ENCODE measurements at places on chromosomes 5 and 9. TPM values are rescaled to one million over a fixed set of nuclear protein-coding genes. Genes with fewer than 3 reads are reported as not detected.
A peak's percentile ranks its signal among the peaks of the same experiment; 100 is the strongest.

DNA sequence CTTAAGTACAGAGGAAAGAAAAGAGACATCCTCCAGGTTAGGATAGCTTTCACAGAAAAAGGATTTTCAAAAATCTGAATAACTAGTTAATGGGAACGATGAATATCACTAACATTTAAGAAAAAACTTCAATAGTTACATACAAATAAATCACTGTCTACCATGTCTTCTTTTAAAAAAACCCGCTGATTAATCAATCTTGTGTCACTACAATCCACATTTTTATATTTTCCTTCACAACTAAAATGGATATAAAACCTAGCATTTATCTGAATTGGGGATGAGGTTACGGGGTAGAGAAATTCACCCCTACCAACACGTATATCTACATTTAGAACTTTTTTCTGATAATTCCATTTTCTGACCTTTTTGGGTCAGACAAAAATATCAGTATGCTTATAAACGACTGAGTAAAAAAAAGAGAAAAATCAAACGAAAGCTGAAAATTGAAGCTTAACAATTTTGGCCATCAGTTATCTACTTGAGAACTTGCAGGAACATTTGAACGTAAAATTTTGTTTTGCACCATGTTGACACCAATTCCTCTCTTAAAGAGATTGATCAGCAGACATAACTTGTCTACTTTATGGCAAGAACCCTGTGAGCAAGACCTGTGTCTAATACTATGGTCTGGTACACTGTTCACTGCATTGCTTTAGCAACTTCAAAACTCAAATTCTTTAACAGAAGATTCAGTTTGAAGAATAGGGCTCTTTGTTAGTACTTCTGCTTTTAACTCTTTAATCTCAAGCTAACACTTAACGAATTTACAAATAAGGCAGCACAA lies 4.8 kb downstream of the NR3C1 start:
- H3K4me1 ChIP-seq = peaks cover 76% of the 10 kb centered on the region
- no peaks in the 10 kb centered on the region for H3K27me3 ChIP-seq

PCSK1 gene
- not detected for total RNA-seq

- peaks cover 42% of the 10 kb centered on the region for H3K27me3 ChIP-seq
- no peak overlapping the region for H3K27ac ChIP-seq
- H3K36me3 ChIP-seq = no peaks in the 10 kb centered on the region
- peak overlapping the region; percentile 69 for H3K4me3 ChIP-seq
- DNase-seq = peak; percentile 49
- H3K4me1 ChIP-seq = peaks cover 15% of the 10 kb centered on the region
Measured at GRCh38 chr9:124040186-124040931, 28.8 kb downstream of the LHX2 start.

DNA sequence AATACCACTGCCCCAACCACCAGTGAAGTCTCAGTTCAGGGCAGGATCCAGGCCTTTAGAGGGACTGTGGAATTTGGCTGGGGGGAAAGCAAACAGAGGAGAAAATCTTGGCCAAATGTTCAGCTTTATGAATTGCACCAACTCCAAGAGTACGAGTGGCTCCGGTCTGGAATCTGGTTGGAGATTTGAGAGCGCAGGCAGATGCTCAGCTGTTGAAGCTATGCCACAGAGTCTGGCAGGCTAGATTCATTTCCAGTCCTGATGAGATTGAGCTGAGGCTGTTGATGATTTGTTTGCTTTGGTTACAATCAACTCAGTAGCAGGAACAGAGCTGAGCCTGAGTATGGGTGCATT lies 9.1 kb upstream of the HSPB3 start:
- peaks cover 34% of the 10 kb centered on the region for H3K4me1 ChIP-seq
- H3K27me3 ChIP-seq = peaks cover 1% of the 10 kb centered on the region
- DNase-seq = no peak
- H3K27ac ChIP-seq = no peak overlapping the region

TEK gene
- 3.9 TPM for total RNA-seq

- no peak for DNase-seq
- peaks cover 57% of the 10 kb centered on the region for H3K4me1 ChIP-seq
- H3K4me3 ChIP-seq = no peak overlapping the region
- H3K36me3 ChIP-seq = no peaks in the 10 kb centered on the region
Measured at GRCh38 chr5:77304388-77304787, 93.9 kb downstream of the PDE8B start.

ANKRD34B gene
- total RNA-seq = not detected

GRCh38 chr5:101067429-101067828 lies 164.3 kb upstream of the ST8SIA4 start:
- no peak overlapping the region for H3K27ac ChIP-seq
- no peak for DNase-seq
- no peak overlapping the region for H3K4me3 ChIP-seq
- H3K36me3 ChIP-seq = no peaks in the 10 kb centered on the region
- H3K27me3 ChIP-seq = no peaks in the 10 kb centered on the region

MARVELD2 gene
- 0.21 TPM for total RNA-seq

DNAH5 gene
- total RNA-seq = 1.0 TPM

- H3K4me1 ChIP-seq = no peaks in the 10 kb centered on the region
- H3K4me3 ChIP-seq = no peak overlapping the region
- H3K27ac ChIP-seq = no peak overlapping the region
- DNase-seq = no peak
- H3K36me3 ChIP-seq = no peaks in the 10 kb centered on the region
Measured at GRCh38 chr5:175671013-175671412, 13.1 kb downstream of the HRH2 start.

DNA sequence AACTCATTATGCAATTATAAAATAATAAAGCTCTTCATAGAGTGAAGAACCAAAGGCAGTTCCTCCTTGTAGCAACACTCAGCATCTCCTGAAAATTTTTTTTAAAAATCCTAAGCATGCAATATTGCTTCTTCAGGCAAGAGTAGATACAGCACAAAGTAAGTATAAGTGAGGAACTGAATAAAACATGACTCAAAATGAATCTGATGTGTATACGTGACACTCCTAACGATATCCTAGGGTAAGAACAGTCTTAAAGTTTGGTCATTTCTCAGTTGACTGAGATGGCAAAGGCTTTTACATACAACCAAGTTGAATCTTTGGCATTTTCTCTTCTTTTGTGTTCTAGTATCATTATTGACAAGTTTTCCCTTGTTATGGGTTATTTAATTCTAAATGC lies 41.1 kb upstream of the AOPEP start:
- no peak overlapping the region for H3K27ac ChIP-seq
- H3K27me3 ChIP-seq = peaks cover 10% of the 10 kb centered on the region
- DNase-seq = no peak
- no peak overlapping the region for H3K4me3 ChIP-seq
- peaks cover 19% of the 10 kb centered on the region for H3K4me1 ChIP-seq

- H3K27me3 ChIP-seq = peaks cover 11% of the 10 kb centered on the region
- DNase-seq = no peak
- H3K36me3 ChIP-seq = peaks cover 5% of the 10 kb centered on the region
- H3K4me1 ChIP-seq = no peaks in the 10 kb centered on the region
- no peak overlapping the region for H3K4me3 ChIP-seq
Measured at GRCh38 chr9:95327239-95327865, 9.8 kb upstream of the FANCC start.

DNA sequence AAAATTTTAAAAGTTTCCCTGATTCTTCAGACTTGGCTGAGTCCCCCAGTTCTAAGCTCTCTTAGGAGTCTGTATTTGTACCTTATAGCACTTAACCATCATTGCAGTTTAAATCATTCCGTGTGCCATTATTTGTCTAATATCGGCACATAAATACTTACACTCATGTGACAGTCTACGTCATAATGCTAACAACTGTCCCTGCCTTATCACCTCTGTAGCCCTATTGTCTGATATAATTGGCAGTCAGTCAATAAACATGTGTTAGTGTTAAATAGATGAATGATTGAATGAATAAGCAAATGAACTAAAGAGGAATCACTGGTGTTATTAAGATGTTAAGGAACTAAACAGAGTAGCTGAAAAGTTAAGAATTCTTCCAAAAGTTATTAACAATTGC lies 287.8 kb downstream of the EBF1 start:
- no peaks in the 10 kb centered on the region for H3K27me3 ChIP-seq
- H3K36me3 ChIP-seq = no peaks in the 10 kb centered on the region
- no peak overlapping the region for H3K4me3 ChIP-seq
- no peak overlapping the region for H3K27ac ChIP-seq
- no peak for DNase-seq

- H3K27me3 ChIP-seq = peaks cover 7% of the 10 kb centered on the region
- no peaks in the 10 kb centered on the region for H3K36me3 ChIP-seq
- no peak overlapping the region for H3K4me3 ChIP-seq
- DNase-seq = no peak
- H3K4me1 ChIP-seq = no peaks in the 10 kb centered on the region
- no peak overlapping the region for H3K27ac ChIP-seq
Measured at GRCh38 chr9:107615321-107615720, 125.8 kb upstream of the KLF4 start.

DNA sequence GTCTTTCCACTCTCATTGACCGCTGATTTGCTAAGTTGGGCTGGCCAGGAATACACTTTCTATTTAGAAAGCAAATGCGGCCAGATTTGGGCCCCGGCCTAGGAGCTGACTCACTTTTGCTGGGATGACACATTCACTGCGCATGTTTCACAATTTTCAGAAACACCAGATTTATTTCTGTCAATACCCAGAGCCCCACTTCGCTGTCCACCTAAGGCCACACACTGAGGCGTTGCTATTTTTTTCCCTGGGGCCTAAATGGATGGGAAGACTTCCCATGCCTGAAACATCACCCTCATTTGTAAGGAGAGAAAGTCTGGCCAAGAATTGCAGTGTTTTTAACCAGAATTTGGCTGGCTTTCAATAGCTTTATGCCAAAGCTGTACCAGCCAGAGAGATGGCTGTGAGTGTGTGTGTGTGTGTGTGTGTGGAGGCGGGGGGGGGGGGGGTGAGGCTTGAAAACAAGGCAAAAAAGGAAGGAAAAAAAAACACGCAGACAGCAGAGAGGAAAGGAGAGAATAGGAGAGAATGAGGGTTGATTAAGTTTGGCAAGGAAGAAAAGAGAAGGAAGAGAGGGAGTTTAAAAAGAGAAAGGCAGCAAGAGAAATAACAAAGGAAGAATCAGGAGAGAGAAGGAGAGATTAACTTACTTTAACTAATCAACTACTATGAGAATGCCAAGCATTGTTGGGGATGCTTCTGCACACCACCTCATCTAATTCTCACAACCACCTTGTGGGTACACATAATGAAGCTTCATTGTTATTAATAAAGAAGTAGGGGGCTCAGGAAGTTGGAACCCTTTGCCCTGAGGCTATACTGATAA lies 261.4 kb upstream of the KLF4 start:
- peaks cover 54% of the 10 kb centered on the region for H3K4me1 ChIP-seq
- peak; percentile 98 for DNase-seq
- peak overlapping the region; percentile 66 for H3K4me3 ChIP-seq
- no peaks in the 10 kb centered on the region for H3K36me3 ChIP-seq
- H3K27me3 ChIP-seq = no peaks in the 10 kb centered on the region

ROPN1L gene
- total RNA-seq = 0.52 TPM

ADAMTSL2 gene
- total RNA-seq = not detected

GRCh38 chr5:105849701-105850100 lies 1821.0 kb downstream of the EFNA5 start:
- no peaks in the 10 kb centered on the region for H3K4me1 ChIP-seq
- H3K27me3 ChIP-seq = no peaks in the 10 kb centered on the region
- H3K36me3 ChIP-seq = no peaks in the 10 kb centered on the region
- H3K4me3 ChIP-seq = no peak overlapping the region

DNA sequence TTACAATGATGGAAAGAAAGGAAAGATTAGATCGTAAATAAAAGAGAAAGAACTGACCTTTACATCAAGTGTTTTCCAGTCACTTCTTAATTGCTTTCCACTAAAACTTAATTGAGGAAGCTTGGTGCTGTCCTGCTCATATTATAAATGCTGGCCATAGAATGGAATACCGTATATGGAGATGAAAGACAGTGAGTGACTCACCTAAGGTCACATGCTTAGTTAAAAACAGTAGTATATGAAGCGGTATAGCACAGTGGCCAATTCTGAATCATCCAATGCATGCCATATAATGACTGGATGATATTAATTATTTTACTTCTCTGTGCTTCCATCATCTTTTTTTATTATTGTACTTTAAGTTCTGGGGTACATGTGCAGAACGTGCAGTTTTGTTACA lies 482.4 kb upstream of the SGCD start:
- DNase-seq = no peak
- H3K27ac ChIP-seq = no peak overlapping the region
- no peaks in the 10 kb centered on the region for H3K4me1 ChIP-seq
- no peak overlapping the region for H3K4me3 ChIP-seq
- no peaks in the 10 kb centered on the region for H3K27me3 ChIP-seq

- H3K4me1 ChIP-seq = no peaks in the 10 kb centered on the region
- no peaks in the 10 kb centered on the region for H3K36me3 ChIP-seq
- no peak overlapping the region for H3K27ac ChIP-seq
- no peak overlapping the region for H3K4me3 ChIP-seq
Measured at GRCh38 chr5:76544268-76544926, 78.8 kb downstream of the F2RL2 start.

- no peak for DNase-seq
- H3K27me3 ChIP-seq = no peaks in the 10 kb centered on the region
- H3K4me3 ChIP-seq = no peak overlapping the region
- H3K36me3 ChIP-seq = no peaks in the 10 kb centered on the region
- peaks cover 10% of the 10 kb centered on the region for H3K4me1 ChIP-seq
Measured at GRCh38 chr9:26033336-26033735, 355.1 kb upstream of the TUSC1 start.

CCNJL gene
- not detected for total RNA-seq

All from HFFc6 (cell line).